ENCODE measurements at places on chromosomes 12 and 14.
A peak's percentile ranks its signal among the peaks of the same experiment; 100 is the strongest.

- no peak for DNase-seq
Observed at GRCh38 chr14:68501171-68501570, 291.7 kb downstream of the ZFP36L1 start.

DNA sequence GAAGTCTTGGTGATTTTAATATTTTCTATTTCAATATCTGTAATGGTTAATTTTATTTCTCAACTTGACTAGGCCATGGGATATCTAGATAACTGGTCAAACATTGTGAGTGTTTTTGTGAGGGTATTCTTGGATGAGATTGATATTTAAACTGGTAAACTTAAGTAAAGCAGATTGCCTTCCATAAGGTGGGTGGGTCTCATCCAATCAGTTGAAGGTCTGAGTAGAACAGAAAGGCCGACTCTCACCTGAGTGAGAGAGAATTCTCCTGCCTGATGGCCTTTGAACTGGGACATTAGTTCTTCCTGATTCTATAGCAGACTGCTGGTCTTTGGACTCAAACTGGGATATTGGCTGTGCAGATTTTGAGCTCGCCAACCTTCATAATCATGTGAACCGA lies 36.3 kb downstream of the OTOGL start:
- no peak for DNase-seq

DNA sequence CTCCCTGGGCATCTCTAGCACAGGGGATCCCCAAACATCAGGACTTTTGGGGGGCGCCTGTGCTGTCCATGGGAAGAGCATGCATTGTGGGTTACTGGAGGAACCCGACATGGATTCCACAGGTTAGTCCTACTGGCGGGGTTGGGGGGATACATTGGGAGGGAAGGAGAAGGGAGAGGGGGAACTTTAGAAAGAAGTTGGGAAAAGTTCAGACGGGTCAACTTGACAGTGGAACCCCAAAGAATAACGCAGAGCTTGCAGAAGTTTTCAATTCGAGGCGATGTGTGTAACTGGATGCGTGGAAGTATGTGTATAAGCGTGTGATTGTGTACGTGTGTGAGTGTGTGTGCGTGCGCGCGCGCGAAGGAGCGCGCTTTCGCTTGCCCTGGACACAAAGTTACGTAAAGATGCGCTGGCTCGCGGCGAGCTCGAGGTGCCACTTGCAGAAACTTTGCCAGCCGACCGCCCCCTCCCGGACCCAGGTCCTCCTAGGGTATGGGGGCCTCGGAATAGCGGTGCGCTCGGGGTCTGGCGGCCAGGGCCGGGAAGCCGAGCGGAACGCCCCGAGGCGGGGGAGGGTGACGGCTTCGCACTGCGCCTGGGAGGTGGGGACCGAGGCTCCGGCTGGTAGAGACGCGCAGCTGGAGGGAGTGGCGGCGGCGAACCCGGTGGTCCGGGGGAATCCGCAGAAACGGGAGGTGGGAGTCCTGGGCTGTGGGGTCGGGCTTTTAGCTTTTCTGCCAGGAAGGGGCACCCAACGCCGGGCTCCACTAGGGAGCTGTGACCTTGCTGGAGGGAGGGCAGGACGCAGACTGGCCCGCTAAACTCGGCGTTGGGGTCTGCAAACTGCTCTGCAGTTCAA lies 669 bp downstream of the RFX4 start:
- peak; percentile 54 for DNase-seq

DNA sequence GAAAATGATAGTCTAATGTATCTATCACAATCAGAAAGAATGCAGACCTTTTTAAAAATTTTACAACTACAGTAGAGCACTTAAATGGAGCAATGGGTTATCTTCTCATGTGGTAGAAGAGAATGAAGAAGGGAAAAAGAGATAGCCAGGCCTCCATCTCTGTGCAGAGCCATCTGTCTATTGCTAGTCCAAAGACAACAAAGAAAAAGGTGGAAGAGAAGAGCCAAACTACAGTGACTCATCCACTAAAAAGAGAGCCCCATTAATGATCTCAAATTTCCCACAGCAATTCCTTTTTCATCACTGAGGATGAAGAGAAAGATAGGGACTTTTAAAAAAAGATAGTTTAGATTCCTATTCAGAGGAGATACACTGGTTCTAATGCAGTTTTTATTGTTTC lies 232.9 kb downstream of the ATXN7L3B start:
- DNase-seq = no peak

DNA sequence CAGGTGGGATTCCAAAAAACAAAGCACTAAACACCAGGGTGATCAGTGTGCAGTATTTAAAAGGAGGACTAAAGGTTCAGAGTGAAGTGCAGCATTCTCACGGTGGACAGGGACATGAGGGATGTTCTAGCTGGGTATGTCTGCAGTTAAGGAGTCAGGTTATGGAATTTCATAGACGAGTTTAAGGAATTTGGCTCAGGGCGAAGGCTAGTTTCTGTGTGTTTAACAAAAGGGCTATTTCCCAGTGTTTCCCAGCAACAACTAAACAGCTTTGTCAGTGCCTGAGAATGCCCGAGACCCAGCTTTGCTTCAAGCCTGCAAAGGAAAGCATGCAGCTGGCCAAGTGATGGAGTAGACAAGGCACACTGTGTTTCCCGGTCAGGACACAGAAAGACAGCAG lies 7.0 kb downstream of the KRT1 start:
- DNase-seq = no peak

GRCh38 chr14:95515080-95515489 lies 1.4 kb downstream of the SYNE3 start:
- DNase-seq = no peak

GRCh38 chr12:124836759-124837158 lies 26.9 kb downstream of the SCARB1 start:
- no peak for DNase-seq

DNA sequence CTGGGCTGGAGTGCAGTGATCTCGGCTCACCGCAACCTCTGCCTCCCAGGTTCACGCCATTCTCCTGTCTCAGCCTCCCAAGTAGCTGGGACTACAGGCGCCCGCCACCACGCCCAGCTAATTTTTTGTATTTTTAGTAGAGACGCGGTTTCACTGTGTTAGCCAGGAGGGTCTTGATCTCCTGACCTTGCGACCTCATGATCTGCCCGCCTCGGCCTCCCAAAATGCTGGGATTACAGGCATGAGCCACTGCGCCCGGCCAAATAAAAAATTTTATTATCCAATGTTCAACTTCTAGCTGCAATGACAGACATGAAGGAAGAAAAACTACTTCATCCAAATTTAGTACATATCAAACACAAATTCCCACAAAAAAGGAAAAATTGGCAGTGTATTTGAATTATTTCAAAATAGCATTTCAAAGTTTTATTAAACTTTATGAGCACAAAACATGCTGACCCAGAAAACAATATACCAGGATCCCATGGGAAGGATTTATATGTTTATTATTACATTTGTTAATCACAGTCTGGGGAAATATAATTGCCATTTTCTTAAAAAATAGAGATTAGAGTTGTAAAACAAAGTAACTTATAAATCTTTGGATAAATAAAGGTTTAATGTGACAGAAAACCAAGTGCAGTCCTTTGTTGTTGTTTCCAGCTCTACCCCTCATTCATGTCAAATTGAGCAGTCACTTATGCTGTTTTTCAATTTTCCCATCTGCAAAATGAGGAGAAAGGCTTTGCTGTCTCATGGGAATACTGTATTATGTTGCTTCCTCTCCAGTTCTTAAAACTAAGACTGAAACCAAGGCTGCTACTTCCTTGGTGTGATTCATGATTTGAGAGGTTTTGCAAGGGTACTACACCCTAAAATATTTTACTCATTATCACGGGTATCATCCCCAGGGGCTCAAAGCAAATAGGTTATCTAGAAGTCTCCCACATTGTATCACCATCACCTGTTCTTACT lies 155.2 kb upstream of the AVPR1A start:
- no peak for DNase-seq

- no peak for DNase-seq
Observed at GRCh38 chr12:60059180-60059579, 463.4 kb downstream of the SLC16A7 start.

DNA sequence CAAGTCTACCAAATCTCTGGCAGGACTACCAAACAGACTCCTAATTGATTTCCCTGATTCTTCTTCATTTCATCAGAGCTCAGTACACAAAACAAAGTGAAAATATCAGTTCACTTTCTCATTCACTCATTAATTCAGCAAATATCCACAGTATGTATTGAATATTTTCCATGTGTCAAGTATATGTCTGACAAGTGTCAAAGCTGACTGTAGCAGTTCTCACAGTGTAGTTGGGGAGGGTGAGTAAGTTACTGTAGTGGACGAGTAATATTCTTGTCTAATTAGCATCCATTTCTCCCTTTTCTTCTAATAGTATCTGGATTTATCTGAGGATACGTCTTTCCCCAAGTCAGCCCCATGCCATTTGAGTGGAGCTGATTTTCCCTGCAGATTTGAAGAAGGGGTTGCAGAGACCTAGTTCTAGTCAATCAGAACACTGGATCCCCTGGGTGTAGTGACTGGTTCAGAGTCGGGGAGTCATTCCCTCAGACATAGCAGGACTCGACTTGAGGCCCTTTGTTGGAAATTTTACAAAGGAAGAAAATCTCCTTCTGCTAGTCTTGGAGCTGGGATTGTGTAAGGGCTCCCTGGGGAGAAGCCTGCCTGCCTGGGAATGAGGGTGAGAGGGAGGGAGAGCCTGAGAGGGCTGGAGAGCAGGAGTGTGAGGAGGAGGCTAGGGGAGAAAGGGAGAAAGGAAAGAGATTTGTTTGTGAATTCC lies 51.4 kb downstream of the GRIP1 start:
- DNase-seq = no peak

DNA sequence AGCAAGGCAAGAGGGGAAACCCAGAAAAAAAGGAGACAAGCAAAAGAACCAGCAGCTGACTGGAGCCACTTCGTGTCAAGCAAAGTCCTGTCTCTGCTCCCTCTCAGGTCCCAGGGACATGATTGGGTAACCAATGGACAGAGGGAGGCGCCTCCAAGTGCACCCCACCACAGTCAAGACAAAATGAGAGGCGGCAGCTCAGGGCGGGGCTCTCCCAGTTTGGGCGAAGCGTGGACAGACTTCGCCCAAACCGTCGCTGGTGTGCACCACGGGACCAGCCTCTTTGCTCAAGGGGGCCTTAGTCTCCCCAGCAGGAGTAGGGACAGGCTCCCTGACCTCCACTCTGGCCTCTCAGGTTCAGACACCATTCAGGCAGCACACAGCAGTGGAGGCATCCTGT lies 1.5 kb upstream of the BEGAIN start:
- no peak for DNase-seq

GRCh38 chr12:16407346-16407745 lies 59.9 kb downstream of the MGST1 start:
- DNase-seq = no peak

GRCh38 chr14:104101086-104101621 lies 15.7 kb downstream of the ASPG start:
- no peak for DNase-seq

GRCh38 chr14:79728331-79728730 lies 483.0 kb downstream of the DIO2 start:
- no peak for DNase-seq

All from HEK293T (cell line).